ENCODE measurements at places on chromosomes 1 and 21.

GRCh38 chr1:100359139-100359538, 6.8 kb downstream of the CDC14A start:
- ATAC-seq: peak; percentile 30

DNA sequence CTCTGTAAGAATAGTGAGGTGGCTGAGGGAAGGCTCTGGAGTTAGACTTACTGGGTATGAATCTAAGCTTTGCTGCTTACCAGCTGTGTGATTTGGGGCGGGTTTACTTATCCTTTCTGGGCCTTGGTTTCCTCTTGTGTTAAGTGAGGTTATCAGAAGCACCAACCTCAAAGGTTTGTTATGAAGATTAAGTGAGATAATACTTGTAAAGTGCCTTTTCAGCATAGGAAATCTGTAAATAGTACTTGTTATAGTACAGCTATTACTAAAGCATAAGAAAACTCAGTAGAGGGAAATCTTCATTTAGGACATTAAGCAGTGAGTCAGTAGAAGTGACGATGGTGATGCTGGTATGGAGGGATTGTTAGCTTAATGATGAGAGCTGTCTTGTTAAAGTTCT, 12.1 kb downstream of the HHAT start:
- ATAC-seq: no peak

- ATAC-seq: peak; percentile 74
These were observed 14.6 kb upstream of the TMEM61 start for GRCh38 chr1:54965624-54966340.

- no peak for ATAC-seq
These were observed 1.5 kb upstream of the CD244 start for GRCh38 chr1:160864173-160864572.

DNA sequence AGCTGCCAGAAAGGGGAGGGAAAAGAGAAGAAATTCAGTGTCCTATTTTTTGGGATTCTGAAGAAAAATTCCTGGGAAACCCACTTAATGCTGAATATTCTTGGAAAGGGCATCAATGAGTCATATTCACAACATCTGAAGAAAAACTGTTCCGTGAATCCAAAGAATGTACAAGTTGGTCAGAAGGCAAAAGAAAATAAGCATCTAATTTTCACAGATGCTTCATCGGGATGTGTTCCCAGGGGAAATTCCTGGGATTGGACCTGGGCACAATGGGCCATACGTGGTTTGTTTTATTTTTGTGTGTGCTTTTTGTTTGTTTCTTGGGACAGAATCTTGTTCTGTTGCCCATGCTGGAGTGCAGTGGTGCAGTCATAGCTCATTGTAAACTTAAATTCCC, 112.2 kb downstream of the MAP3K21 start:
- no peak for ATAC-seq

DNA sequence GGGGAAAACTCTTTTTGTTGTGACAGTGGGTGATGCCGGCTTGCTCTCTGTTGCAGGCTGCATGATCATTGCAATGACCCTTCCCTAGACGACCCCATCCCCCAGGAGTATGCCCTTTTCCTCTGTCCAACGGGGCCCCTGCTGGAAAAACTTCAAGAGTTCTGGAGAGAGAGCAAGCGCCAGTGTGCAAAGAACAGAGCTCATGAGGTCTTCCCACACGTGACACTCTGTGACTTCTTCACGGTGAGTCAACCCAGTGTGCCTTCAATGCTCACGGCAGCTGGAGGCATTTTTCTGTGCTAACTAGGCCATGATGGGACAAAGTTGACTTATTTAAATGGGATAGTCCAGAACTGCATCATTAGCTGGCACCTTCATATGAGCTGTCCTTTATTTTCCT, 5.7 kb downstream of the UBASH3A start:
- no peak for ATAC-seq

- ATAC-seq: peak; percentile 86
These were observed 147.6 kb downstream of the ADSS2 start for GRCh38 chr1:244304156-244304555.
